Stimulated activated CD4-positive, alpha-beta T cell treated with anti-CD3 and anti-CD28 coated beads, Interleukin-1b, Interleukin-23, amount 100 ng/mL, for 1 hour (primary cell): ENCODE measurements at places on chromosomes 13 and 19.

- DNase-seq: no peak
Measured at GRCh38 chr19:501646-502045, 5.4 kb downstream of the MADCAM1 start.

- DNase-seq: no peak
Measured at GRCh38 chr13:31793246-31793645, 53.9 kb downstream of the RXFP2 start.

DNA sequence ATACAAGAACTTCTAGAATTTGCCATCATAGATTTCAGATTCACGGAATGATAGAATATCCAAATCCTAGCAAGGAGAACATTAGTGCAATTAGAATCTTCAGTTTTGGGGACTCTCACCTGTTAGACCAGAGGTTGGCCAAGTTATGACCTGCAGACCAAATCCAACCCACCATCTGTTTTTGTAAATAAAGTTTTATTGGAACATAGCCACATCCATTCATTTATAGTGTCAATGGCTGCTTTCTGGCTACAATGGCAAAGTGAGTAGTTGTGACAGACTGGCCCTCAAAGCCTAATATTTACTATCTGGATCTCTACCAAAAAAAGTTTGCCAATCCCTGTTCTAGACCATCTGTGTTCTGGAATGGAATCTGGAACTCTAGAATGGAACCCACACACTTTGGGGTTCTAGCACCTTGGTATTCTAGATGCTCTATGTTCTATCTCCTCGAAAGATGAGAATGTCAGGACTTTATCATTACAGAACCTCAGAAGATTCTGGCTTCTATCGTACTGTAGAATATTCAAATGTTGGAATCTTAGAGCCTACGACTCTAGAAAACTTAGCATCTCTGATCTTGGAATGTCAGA lies 2.5 kb downstream of the KPTN start:
- no peak for DNase-seq

- no peak for DNase-seq
Measured at GRCh38 chr13:108527844-108528243, 101.6 kb upstream of the MYO16 start.

- no peak for DNase-seq
Measured at GRCh38 chr19:53389571-53389970, 5.4 kb upstream of the ZNF765 start.

DNA sequence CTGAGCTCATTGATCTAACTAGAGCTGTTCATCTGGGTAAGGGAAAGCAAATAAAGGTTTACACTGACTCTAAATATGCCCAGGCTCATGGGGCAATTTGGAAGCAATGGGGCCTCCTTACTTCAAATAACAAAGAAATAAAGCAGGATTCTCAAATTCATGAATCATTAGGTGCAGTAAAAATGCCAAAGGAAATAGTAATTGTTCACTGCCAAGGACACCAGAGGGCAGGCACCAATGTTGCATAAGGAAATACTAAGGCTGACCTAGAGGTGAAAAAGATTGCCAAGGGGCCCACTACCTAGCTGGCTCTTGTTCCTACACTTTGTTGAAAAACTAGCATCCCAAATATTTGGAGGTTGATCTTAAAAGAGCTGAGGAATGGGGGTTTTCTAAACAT lies 1686.7 kb upstream of the MIR17HG start:
- DNase-seq: no peak

DNA sequence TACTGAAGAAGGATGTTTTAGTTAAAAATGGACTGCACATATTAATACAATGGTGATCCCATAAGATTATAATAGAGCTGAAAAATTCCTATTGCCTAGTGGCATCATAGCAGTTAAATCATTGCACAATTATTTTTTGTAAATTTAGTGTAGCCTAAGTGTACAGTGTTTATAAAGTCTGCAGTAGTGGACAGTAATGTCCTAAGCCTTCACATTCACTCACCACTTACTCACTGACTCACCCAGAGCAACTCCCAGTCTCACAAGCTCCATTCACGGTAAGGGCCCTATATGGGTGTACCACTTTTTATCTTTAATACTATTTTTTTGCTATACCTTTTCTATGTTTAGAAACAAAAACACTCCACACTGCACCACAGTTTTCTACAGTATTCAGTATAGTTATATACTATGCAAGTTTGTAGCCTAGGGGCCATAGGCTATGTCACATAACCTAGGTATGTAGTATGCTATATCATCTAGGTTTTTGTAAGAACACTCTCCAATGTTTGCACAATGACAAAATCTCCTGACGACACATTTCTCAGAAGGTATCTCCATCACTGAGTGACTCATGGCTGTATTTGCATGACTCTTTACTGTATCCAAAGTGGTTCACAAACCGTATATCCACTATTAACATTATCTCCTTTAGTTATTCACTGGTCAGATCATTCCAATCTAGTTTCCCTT lies 536.0 kb downstream of the KLF12 start:
- no peak for DNase-seq

DNA sequence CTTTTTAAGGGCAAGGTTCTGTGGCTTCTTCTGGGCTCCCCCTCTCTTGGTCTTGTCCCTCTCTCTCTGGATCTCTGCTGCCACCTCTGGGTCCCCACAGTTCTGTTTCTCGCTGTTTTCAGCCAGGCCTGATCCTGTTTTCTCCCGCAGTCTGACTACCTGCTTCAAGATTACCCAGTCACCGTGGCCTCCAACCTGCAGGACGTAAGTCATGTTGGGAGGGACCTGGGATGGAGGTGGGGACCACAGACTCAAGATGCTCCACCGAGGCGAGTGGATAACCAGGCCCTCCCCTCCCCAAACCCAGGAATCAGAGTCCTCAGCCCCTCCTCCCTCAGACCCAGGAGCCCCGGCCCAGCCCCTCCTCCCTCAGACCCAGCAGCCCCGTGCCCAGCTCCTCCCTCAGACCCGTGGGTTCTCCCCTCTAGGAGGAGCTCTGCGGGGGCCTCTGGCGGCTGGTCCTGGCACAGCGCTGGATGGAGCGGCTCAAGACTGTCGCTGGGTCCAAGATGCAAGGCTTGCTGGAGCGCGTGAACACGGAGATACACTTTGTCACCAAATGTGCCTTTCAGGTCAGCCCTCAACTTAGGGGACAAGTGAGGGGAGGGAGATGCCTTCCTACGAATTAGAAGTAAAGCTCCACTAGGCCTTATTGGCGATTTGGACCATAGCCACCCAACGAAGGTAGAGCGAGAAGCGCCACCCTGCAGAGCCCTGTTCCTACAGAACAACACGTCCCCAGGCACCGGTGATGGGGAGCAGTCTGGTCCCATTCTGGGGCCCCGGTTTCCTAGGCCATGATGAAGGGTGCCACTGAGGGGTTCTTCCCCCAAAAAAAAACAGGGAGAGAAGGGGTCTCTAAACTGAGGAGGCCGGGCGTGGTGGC lies 2.2 kb downstream of the FLT3LG start:
- DNase-seq: no peak

DNA sequence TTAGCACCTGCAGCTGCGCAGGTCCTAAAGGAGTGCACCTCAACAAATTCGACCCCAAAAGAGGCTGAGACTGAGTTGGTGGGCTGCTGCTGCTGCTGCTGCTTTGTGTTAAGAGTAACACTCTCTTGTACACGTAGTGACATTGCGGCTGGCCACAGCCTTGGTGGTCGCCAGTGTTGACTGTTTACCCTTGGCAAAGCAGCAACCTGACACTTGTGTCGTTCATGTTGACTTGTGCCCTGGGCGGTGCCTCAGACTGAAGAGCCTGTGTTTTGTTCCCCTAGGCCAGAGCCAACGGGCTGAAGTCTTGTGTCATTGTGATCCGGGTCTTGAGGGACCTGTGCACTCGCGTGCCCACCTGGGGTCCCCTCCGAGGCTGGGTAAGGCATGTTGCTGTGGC lies 22.4 kb upstream of the QTRT1 start:
- no peak for DNase-seq

DNA sequence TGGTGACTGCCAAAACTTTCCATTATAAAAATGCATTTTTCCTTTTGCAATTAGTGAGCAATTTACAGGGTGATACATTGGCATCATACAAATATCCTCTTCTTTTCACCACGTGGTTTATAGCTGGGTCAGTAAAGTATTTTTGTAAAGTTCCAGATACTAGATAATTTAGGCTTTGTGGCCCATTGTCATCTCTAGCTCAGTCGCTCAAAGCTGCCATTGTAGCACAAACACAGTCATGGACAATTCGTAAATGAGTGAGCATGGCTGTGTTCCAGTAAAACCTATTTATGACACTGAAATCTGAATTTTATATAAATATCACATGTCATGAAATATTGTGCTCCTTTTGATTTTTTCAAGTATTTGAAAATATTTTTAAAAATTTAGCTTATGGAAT lies 162.9 kb downstream of the USP12 start:
- no peak for DNase-seq

- DNase-seq: no peak
Measured at GRCh38 chr13:23621316-23621645, 51.1 kb downstream of the TNFRSF19 start.

DNA sequence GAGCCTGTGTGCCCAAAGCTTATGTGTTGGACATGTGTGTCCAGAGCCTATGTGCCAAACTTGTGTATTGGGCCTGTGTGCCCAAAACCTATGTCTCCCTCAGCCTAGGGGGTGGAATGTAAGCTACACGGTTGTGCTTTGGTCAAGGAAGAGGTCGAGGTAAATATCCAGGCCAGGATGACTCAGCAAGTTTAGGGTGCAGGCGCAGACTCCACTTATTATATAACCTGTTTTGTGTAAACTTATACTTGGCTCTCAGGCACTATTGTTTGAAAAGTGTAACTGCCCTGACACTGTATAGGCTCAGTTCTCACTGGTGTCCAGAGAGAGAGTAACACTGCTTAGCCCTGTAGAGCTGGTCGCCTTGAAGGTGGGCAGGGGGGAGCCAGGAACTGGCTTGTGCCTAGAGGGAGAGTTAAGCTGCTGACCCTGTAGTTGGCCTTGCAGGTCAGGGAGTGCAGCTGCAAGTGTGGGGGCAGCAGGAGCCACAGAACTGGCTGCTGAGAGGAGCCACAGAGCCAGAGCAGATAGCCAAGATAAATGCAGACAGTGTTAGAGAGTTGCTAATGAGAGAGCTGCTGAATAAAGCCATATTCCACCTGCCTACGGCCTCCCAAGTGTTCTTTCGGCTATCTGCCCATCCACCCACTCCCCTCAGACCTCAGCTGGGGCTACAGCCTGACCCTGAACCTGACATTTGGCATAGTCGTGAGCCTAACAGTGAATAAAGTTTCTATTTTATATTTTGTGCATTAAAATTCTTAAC lies 517.2 kb upstream of the SLITRK1 start:
- no peak for DNase-seq

GRCh38 chr13:51998723-51999509 lies 12.3 kb downstream of the ATP7B start:
- DNase-seq: no peak

GRCh38 chr13:73057284-73058063 lies 1.3 kb upstream of the KLF5 start:
- no peak for DNase-seq

DNA sequence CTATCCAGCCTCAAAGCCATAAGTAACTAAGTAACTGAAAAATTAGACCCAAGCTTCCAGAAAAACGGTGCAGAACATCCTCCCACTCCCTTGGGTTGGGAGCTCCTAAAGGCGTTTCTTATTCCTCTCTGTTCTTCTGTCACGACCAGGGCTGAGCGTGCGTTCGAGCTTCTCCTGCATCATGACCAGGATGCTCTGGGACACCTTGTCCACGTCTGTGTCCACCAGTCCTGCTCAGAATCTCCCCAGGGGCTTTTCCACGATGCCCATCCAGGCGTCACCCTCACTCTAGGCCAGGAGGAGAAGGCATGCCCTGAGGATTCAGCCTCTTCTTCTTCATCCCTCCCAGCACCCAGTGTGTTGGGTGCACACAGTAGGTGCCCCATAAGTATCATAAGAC lies 37.8 kb upstream of the GAS6 start:
- DNase-seq: no peak

GRCh38 chr13:104181526-104182231 lies 1115.5 kb upstream of the SLC10A2 start:
- DNase-seq: no peak

- no peak for DNase-seq
Measured at GRCh38 chr13:106530980-106531481, 4.4 kb downstream of the EFNB2 start.

DNA sequence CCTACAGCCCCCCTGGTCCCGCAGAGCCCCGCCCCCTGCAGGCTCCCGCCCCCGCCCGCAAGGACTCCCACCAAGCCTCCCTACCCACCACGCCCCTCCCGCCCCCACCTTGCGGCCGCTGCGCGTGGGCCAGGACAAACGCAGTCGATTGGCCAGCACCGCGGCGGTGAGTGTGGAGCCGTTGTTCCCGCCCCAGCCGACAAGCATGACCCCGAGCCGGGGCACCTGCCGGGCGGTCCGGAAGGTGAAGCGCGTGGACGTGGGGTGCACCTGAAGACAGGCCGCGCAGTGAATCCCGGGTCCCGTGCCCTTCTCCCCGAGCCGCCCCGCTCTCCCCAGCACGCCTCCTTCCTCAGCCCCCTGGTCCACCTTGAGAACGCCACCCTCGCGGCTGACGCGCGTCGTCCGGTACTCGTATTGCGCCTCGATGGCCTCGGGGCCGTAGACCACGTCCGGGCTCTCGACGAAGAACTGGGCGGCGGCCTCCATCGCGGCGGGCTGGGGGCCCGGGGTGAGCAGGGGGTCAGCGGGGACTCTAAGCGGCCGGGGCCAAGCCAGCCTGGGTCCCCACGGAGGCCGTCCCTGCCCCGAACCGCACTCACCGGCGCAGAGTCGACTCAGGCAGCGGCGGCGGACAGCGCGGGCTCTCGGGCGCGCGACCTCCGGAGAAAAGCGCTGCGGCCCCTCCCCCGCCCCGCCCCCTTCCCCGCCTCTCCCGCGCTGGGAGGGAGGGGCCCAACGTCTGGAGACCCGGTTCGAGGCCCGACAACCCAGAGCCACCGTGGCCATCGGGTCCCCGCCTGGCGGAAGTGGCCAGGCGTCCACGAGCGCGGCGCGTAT lies at the start of gene ISYNA1:
TSS of gene ISYNA1 (minus strand) at position 643 of the 840 bp plus-strand sequence. CDS start at position 489, 154 bp downstream.
- DNase-seq: no peak

DNA sequence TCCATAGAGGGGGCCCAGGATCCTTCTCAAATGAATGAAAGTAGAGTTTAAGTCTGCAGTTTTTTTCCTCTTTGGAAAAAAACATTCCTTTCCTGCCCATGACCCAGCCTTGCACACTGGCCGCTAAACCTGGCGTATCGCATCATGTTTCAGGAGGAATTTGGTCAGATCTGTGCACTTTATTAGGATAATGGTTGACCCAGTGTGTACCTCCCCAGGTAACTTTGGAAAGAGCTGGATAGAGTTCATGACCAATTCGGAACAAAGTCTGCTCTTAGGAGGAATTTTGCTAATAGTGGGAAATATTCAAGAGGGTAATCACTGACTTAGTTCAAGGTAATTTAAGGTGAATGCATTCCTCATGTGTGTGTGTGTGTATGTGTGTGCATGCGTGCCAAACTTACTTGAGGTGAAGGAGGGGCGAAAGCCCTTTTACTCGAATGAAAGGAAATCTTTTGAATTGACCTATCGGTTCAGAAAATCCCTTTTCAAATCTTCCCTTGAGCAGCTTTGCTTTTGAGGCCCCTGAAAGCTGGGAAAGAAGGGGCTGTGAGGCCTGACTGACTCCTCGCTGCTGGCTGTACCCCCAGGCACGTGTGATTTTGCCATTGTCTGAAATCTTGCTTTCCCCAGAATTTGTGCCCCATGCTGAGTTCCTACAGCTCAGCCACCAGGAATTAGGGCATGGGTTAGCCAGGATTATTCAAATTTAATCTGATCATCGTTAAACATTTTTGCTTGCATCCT lies 46.3 kb downstream of the SIPA1L3 start:
- DNase-seq: no peak

- no peak for DNase-seq
Measured at GRCh38 chr13:87536499-87536898, 134.7 kb upstream of the SLITRK5 start.
